ENCODE measurements at places on chromosomes 5 and 9.

DNA sequence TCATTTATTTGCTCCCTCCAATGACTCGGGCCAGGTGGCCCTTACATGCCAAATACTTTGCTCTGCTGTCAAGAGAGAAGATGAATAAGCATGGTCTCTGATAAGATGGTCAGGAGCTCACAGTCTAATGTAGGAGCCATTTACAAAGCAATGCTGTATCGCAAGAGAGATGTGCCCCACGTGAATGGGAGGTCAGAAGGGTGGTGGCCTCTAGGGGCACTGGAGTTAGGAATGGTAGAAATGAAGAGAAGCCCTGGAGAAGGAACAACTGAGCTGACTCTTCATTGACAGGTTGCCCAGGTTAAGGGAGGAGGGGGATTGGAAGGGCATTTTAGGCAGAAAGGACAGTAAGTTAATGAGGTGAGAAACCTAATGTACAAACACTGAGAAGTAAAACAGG is 286.5 kb downstream of the KCTD16 start:
- no peak for DNase-seq

- DNase-seq = no peak
Measured at GRCh38 chr5:134492568-134492967, 32.9 kb upstream of the JADE2 start.

DNA sequence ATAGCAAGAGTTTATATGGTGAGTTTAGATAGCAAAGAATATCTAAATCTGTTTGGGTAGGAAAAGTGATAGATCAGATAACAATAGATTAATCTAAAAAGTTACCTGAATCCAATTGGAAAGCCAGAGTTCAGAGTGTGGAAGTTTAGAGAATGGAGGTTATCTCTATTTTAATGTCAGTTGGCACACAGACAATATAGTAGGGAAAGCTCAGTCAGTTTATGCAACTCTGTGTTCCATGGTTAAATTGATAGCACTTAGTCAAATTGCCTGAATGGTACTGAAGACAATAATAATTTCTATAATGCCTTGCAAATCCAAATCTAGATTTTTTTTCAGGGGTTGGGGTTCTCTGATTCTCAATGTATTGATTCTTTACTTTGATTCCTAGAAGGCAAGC is 77.0 kb downstream of the ARHGEF28 start:
- DNase-seq = no peak

GRCh38 chr9:95980262-95981125 is 105.0 kb downstream of the ERCC6L2 start:
- DNase-seq = no peak

GRCh38 chr5:175246242-175246888 is 197.6 kb downstream of the DRD1 start:
- no peak for DNase-seq
